IPS DF 6.9 (cell line): ENCODE measurements at places on chromosomes 2 and 18.

DNA sequence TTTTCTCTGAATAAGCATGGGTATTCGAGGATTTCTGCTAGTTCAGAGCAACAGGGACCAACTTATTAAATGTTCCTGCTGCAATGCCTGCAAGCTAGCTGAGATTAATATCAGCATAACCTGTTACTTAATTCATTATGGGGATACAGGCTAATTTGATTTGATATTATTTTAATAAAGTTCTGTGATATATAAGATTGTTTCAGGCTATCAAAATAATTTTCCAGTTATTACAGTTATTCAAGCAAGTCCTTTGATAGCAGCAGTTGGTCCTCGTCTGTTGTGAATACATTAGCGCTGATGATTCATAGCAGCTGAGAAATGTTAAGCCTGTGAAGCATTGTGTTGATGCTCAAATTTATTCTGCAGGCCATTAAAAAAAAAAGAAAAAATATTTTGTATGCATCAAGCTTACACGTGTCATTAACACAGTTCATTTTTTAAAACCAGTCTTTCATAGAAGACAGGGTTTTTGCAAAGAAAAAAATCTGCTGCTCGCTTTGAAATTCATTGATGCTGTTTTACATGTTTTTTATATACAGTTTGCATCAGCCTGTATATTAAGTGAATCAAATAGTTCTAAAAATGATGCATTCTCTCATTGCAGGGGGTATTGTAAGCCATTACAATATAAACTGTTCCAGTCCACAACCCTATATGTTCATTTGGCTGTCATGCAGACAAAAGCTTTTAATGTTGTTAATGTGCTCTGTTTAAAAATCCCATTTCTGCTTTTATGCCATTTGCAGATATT lies 482.5 kb downstream of the BCL11A start:
- no peaks in the 10 kb centered on the region for H3K36me3 ChIP-seq
- no peak overlapping the region for H3K27ac ChIP-seq
- H3K27me3 ChIP-seq, result no peaks in the 10 kb centered on the region
- DNase-seq, result no peak
- H3K4me3 ChIP-seq, result no peak overlapping the region
- H3K4me1 ChIP-seq, result no peaks in the 10 kb centered on the region

- no peaks in the 10 kb centered on the region for H3K27me3 ChIP-seq
- peaks cover 9% of the 10 kb centered on the region for H3K4me1 ChIP-seq
- DNase-seq, result no peak
- no peaks in the 10 kb centered on the region for H3K36me3 ChIP-seq
- no peak overlapping the region for H3K27ac ChIP-seq
- no peak overlapping the region for H3K4me3 ChIP-seq
Observed at GRCh38 chr18:13804305-13804704, 19.6 kb upstream of the MC5R start.

- H3K4me3 ChIP-seq, result peak overlapping the region; percentile 82
- H3K4me1 ChIP-seq, result no peaks in the 10 kb centered on the region
- no peak overlapping the region for H3K27ac ChIP-seq
- no peak for DNase-seq
- H3K36me3 ChIP-seq, result no peaks in the 10 kb centered on the region
Observed at GRCh38 chr2:64751286-64752260, 97.9 kb upstream of the SERTAD2 start.

DNA sequence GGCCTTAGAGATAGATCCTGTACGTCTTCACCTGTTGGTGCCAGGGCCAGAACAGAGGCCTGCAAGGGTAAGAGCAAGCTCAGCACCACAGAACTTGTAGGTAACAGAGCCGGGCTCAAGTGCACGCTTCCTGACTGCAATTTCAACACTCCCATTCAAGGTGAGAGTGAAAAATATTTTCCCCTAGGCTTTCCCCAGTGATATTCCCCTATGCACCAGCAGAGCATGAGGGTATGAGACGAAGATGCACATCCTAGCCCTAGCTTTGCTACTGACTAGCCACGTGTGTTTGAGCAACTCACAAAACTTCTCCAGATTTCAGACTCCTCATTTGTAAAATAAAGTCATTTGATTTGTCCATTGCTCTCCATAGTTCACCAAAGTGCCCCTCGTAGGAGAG lies 411.6 kb downstream of the ZNF521 start:
- 0 out of 2 replicates have a peak, but pooled peaks cover 1% of the 10 kb centered on the region for H3K4me1 ChIP-seq
- no peak overlapping the region for H3K4me3 ChIP-seq
- no peak overlapping the region for H3K27ac ChIP-seq
- no peak for DNase-seq

DNA sequence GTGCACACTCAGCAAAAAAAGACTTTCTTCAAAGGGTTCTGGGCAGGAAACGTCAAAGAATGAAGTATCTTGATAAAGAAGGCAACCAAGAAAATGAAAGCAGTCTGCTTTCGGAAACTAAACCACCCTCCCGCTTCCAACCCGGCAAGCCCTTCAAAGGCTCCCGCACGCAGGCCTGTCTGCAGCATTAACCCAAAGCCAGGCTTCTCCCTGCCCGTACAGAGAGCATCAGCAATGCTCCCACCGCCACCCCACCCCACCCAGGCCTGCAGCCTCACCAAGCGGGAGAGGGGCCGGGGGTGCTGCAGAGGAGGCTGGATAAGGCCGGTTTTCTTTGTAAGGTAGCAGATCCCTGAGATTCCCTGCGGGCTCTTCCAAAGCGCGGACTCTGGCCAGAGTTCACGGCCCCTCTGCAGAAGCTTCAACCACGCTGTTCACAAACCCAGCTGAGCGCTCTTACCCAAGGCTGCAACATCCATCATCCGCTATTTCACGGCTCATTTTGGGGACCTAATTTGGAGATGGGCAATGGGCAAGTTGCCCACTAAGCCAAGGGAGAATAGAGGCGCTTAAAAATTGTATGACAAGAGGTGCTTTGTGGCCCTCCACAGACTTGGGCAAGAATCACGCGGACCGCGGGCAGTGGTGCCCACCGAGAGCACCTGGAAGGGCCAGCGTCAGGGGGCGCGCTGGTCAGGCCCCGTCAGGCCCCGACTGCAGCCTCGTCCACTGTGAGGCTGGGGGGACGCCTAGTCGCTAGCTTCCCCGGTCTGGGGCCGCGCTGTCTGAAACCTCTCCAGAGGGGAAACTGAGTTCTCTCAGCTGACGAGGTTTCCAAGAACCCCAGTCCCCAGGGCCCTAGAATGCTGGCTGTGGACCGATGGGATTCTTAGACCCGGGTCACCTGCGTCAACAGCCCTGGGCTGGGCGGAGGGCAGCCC lies 225.4 kb upstream of the ID2 start:
- no peaks in the 10 kb centered on the region for H3K27me3 ChIP-seq
- no peak for DNase-seq
- H3K27ac ChIP-seq, result no peak overlapping the region
- no peaks in the 10 kb centered on the region for H3K4me1 ChIP-seq
- no peaks in the 10 kb centered on the region; the same call in 1 of the 2 replicates for H3K36me3 ChIP-seq
- H3K4me3 ChIP-seq, result no peak overlapping the region

DNA sequence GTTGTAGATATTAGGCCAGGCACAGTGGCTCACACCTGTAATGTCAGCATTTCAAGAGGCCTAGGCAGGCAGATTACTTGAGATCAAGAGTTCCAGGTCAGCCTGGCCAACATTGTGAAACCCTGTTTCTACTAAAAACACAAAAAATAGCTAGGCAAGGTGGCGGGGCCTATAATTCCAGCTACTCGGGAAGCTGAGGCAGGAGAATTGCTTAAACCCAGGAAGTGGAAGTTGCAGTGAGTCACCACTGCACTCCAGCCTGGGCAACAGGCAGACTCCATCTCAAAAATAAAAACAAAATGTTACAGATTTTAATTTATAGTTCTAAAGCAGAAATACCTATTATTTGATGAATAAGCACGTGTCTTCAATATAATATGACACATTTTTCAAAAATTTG lies 65.6 kb upstream of the UBXN4 start:
- no peak for DNase-seq
- no peak overlapping the region for H3K27ac ChIP-seq
- H3K4me1 ChIP-seq, result no peaks in the 10 kb centered on the region
- peaks cover 6% of the 10 kb centered on the region; the same call in 1 of the 2 replicates for H3K36me3 ChIP-seq

DNA sequence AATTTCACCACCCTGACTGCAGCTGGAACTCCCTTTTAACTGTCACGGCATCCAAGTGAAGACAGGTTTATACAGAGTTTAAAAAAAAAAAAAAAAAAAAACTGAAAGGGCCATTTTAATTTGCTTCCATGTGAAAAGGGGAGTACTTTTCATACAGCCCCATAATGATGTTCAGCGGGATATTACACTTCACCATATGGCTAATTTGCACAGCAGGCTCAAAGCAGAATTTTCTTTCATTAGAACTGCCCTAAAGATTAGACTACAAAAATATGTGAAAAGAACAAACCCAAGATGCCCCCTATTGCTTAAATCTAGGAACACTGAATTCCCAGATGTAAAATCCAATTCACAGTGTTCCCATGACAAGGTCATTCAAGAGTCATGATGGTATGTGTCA lies 301.8 kb downstream of the EXOC6B start:
- H3K4me1 ChIP-seq, result no peaks in the 10 kb centered on the region
- no peak overlapping the region for H3K4me3 ChIP-seq
- no peak overlapping the region for H3K27ac ChIP-seq
- no peaks in the 10 kb centered on the region for H3K36me3 ChIP-seq
- no peak for DNase-seq

GRCh38 chr2:138475277-138475776 lies 26.2 kb upstream of the SPOPL start:
- DNase-seq, result no peak
- no peak overlapping the region for H3K27ac ChIP-seq
- H3K4me1 ChIP-seq, result no peaks in the 10 kb centered on the region; the same call in 1 of the 2 replicates
- no peaks in the 10 kb centered on the region for H3K27me3 ChIP-seq
- H3K36me3 ChIP-seq, result no peaks in the 10 kb centered on the region

GRCh38 chr2:124570872-124571271 lies 545.8 kb downstream of the CNTNAP5 start:
- DNase-seq, result no peak
- H3K4me3 ChIP-seq, result no peak overlapping the region
- H3K36me3 ChIP-seq, result no peaks in the 10 kb centered on the region
- H3K4me1 ChIP-seq, result no peaks in the 10 kb centered on the region
- H3K27me3 ChIP-seq, result no peaks in the 10 kb centered on the region

GRCh38 chr2:183009249-183009899 lies 28.9 kb downstream of the NCKAP1 start:
- H3K4me3 ChIP-seq, result no peak overlapping the region
- H3K4me1 ChIP-seq, result peaks cover 1% of the 10 kb centered on the region; the same call in 1 of the 2 replicates
- DNase-seq, result no peak
- H3K36me3 ChIP-seq, result no peaks in the 10 kb centered on the region
- no peak overlapping the region for H3K27ac ChIP-seq

DNA sequence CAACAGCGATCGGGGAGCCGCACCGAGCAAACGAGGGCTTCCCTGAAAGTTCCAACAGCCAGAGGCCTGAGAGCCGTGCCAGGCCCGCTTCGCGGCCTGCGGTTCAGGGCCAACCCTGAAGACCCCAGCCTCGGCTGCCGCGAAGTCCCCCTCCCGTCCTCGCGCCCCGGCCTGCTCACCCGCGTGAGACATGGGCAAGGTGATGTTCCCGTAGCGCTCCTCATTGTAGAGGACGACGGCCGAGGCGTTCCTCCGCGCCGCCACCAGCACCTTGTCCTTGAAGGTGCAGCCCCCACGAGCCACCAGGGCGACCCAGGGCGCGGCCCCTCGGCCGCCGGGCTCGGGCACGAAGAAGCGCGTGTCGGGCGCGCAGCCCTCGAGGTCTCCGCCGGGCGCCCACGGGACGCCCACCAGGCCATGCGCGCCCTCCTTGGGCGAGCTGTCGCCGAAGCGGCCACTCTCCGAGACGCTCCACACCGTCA lies 510 bp downstream of the RNF149 start:
- H3K36me3 ChIP-seq, result no peaks in the 10 kb centered on the region; the same call in 1 of the 2 replicates
- no peaks in the 10 kb centered on the region for H3K27me3 ChIP-seq
- no peak overlapping the region for H3K27ac ChIP-seq
- H3K4me1 ChIP-seq, result peaks cover 3% of the 10 kb centered on the region; the same call in 1 of the 2 replicates
- peak overlapping the region; percentile 98 for H3K4me3 ChIP-seq
- DNase-seq, result no peak

DNA sequence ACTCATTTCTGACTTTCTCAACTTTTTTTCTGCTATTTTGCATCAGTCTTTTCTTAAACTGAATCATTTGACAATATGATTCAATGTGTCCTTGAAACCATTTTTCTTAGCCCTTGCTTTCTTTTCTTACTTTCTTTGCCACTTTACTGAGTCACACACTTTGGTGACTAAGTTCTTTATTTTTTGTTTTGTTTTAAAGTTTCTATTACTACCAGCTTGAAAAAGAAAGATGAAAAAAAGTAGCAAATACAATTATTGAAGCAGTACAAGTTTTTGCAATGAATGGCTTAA lies 116.5 kb downstream of the DOCK10 start:
- no peak for DNase-seq
- H3K36me3 ChIP-seq, result no peaks in the 10 kb centered on the region
- H3K4me3 ChIP-seq, result no peak overlapping the region
- H3K4me1 ChIP-seq, result no peaks in the 10 kb centered on the region

DNA sequence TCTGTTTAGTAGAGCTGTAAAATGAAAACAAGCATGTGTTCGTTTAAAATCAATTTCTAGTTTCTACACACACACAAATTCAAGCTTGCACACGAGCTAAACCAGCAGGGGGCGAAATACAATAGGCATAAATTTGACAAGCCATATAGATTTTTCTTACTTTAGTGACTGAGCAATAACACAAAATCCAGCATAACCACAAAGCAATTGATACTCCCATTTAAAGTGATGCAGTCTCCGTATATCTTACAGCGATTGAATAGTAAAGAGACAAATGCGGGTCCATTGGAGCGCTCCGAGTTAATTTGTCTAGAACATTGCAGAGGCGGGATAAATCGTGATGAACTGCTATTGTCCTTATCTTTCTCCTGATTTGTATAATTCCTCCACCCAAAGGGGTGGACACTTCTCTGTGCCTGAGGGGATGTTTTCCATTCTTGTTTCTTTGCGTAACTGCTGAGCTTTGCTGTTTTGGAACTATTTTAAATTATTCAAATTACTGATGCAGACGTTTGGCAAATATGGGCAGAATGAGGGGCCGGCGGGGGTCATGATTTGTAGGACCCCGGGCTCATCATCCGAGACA lies 1.2 kb upstream of the AFTPH start:
- H3K36me3 ChIP-seq, result no peaks in the 10 kb centered on the region
- H3K27me3 ChIP-seq, result no peaks in the 10 kb centered on the region
- no peak for DNase-seq
- no peak overlapping the region; the same call in 1 of the 2 replicates for H3K4me3 ChIP-seq

GRCh38 chr2:109613081-109613921 lies 465 bp downstream of the SEPTIN10 start:
- H3K4me3 ChIP-seq, result peak overlapping the region; percentile 78
- 0 out of 2 replicates have a peak, but pooled peaks cover 1% of the 10 kb centered on the region for H3K4me1 ChIP-seq
- DNase-seq, result no peak
- no peaks in the 10 kb centered on the region for H3K27me3 ChIP-seq
- no peaks in the 10 kb centered on the region; the same call in 1 of the 2 replicates for H3K36me3 ChIP-seq

DNA sequence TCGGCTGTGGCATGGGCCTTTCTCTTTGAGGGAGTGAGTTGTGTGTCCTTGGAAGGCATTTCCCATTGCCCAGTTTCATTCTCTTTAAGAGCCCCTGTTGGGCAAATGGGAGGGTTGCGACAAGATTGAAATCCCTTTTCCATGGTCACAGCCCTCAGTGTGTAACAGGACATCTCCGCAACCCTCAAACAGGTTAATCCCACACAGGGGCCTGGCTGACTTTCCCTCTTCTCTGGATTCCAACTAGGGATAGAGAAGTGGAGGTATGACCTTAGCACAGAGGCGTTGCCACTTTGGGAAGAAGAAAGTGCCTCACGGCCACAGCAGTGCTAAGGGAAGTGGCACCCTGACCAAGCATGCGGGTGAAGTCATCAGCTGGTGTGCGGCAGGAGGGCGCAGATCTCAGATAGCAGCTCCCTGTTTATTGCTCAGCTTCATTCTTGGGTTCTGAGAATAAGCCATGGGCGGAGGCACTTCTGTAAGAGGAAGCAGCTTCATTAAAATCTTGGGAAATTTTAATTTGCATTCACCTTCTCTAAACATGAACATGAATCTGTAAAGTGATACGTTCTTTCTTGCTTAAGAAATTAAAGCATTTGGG lies 256.5 kb downstream of the GBX2 start:
- DNase-seq, result no peak
- H3K4me1 ChIP-seq, result no peaks in the 10 kb centered on the region
- no peak overlapping the region for H3K27ac ChIP-seq
- no peaks in the 10 kb centered on the region for H3K27me3 ChIP-seq
